ENCODE measurements at places on chromosomes 3 and 15.

DNA sequence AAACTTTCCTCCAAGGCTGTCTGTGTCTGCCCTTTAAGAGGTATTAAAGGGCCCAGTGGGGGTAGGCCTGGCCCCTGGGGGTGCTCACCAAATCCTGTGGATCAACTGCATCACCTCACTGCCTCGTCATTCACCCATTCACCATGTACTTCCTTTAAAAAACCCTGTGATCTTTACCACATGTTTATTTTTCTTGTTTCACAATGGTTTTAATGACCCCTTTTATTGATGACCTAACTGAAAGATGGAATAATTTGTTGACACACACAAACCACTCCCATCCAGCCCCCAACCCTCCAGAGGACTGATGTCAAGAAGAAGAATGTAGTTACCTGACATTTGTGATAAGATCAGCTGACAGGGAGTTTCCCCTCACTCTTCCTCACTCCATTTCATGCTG, 40.8 kb downstream of the KCNAB1 start:
- DNase-seq = peak; percentile 82

- DNase-seq = peak; percentile 55
Observed at GRCh38 chr15:64686130-64686735, 89.2 kb downstream of the RBPMS2 start.

- DNase-seq = no peak
Observed at GRCh38 chr3:107858876-107859275, 232.0 kb downstream of the CD47 start.

DNA sequence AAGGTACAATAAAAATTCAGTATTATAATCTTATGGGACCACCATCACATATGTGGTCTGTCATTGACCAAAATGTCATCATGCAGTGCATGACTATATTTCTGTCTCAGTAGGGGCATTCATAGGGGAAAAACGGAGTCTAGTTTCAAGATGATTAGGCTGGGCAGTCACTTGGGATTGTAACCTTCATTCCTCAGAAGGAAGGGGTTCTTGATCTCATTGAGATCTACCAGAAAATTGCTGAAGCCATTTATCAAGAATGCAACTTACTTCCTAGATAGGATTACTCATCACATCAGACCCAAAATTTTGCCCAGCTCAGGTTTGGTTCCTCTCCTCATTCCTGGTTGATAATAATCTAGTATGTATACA, 37.3 kb downstream of the BTD start:
- no peak for DNase-seq

DNA sequence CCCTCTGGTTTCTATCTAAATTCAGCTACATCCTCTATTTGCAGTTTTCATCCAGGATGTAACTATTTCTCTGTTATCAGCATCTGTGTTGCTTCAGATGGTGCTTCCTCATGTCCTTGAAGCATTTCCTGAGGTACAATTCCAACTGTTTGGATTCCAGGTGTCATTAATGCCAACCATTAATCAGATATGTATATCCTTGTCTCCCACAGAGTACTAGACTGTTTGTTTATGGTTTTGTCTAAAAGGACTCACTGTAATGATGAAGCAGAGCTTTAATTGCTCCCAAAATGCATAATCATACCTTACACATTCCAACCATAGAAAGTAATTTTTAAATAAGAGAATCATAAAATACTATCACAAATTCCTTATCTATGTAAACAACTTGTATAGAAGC, 288.5 kb upstream of the MME start:
- DNase-seq = no peak

GRCh38 chr3:27500035-27500434, 15.9 kb upstream of the SLC4A7 start:
- no peak for DNase-seq

- no peak for DNase-seq
Observed at GRCh38 chr3:41521010-41521655, 321.8 kb downstream of the CTNNB1 start.

DNA sequence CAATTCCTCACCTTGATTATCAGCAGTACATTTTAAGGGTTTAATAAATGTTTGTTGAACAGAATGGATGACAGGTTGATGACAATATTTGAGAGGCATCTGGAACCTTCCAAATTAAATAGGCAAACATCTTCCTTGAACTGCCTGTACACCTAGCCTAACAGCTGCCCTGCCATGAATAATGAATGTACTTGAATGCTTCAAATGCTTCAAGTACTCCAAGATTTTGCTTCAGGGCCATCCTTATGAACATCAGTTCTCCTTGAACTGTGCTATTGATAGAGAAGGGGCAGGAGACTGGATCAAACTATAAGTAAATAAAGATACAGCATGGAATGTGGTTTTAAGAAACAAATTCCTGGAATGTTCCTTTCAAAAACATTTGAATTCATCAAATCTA, 136.8 kb downstream of the CHST2 start:
- DNase-seq = no peak

DNA sequence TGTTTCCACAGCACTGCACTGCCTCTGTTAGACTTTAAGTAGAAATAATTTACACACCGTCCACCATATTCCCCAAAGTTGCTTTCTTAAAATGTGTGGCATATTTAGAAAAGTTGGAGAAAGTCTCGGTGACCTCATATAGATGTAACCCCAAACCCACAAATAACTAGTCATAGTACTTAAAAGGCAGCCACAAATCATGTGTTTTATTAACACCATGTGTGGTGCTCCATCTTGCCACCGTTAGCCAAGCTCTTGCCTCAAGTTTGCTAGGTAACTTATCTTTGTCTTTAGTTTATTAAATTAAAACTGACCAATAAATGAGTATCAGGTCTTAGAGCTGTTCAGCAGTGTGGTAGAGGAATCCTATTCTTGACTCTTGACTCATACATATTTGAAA, 257.9 kb downstream of the UBE2E2 start:
- no peak for DNase-seq

GRCh38 chr15:40843885-40844695, at the start of gene SPINT1:
SPINT1 (plus strand) TSS chr15:40844048; CDS start chr15:40844555, 507 bp downstream.
- DNase-seq = peak; percentile 44

GRCh38 chr3:42886294-42886822, 10.7 kb upstream of the CYP8B1 start:
- no peak for DNase-seq

GRCh38 chr3:55894605-55895004, 407.5 kb upstream of the WNT5A start:
- DNase-seq = no peak

DNA sequence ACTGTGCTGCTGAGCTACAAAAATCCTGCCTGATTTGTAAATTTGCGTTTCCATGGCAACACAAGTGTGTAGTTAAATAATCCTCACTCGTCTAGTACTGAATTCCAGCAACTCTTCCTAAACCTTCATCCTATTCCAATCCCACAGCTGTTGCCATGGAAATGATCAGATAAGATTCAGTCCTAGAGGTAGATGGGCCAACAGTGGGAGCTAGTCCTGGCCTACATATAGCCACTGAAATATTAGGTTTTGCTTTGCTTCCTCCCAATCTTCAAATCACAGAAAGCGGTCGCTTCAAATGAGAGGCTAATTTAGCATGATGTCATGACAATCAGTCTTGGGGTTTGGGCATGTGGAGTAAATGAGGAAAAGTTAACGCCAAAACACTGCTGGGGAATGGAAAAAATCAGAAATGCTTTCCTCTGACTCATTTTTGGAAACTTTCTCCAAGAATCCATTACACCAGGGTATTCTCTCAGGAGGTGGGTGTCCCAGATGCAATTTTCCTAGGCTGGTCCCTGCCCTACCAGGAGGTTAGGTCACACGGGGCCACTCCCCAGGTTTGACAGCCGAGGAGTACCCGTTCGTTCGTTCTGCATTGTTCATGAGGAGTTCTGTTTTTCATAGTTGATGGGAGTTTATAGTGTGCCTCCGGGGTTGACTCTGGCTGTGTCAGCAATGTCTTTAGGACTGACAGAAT, 159.2 kb upstream of the SLCO3A1 start:
- no peak for DNase-seq

GRCh38 chr3:30107531-30107930, 498.9 kb upstream of the TGFBR2 start:
- DNase-seq = no peak

DNA sequence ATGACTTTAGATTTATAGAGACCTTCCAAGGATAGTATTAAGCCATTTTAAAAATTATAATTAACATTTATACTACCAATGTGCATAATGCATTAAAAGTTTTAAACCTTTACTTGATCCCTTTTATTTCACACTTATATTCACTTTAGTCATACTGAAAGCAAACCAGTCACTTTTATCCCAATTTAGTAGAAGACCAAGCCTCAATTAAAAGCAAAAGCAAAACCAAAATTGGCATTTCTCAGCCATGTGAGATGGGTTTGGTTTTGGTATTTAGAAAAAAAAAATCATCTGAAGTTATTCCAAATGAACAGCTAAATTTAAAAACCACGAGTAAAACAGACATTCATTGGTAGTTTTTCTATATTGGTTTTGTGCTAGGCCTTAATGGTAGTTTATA, 249.4 kb downstream of the LPP start:
- no peak for DNase-seq

- DNase-seq = no peak
Observed at GRCh38 chr3:49153349-49153912, 12.7 kb downstream of the CCDC71 start.

GRCh38 chr3:169945313-169945712, 21.3 kb upstream of the SEC62 start:
- no peak for DNase-seq

- no peak for DNase-seq
Observed at GRCh38 chr15:40501487-40501886, 30.7 kb downstream of the CHST14 start.

- DNase-seq = no peak
Observed at GRCh38 chr3:56229311-56229710, 239.0 kb downstream of the ERC2 start.

DNA sequence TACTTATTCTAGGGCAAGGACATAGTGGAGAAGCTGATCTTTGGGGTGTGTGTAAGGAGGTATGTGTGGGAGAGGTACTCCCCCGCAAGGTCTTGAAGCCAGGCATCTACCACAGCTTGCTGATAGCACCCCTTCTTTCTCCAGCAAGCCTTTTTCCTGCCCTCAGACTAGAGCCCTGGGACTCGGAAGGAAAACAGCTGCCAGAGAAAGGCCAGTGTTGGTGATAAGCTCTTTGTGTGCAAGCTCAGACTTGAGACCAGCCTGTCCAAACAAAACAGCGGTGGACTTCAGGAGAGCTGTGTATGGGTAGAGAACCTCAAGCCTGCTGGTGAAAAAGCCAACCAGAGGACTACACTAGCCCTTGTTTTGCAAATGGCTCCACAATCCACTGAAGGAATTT, 1028.6 kb downstream of the MCTP2 start:
- no peak for DNase-seq

DNA sequence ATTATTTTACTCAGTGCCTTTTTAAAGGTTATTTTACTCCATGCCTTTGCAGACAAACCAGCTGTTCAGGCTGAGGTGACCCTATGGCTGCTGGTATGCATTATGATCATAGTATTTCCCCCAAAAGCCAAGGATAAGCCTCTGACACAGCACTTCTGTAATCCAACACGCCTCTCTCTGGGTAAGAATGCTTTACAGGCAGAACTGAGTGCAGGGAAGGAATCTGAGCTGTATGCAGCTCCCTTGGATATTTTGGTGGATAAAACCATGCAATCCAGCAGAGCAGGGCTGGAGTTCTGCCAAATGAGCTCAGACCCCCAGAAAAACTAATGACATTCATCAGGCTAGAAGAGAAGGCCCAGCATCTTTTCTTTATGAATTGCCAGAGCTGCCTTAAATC, 11.7 kb upstream of the MAP1A start:
- no peak for DNase-seq

- DNase-seq = no peak
Observed at GRCh38 chr3:144109944-144110343, 138.3 kb downstream of the DIPK2A start.

GRCh38 chr3:182711853-182712252, 81.5 kb upstream of the ATP11B start:
- no peak for DNase-seq

DNA sequence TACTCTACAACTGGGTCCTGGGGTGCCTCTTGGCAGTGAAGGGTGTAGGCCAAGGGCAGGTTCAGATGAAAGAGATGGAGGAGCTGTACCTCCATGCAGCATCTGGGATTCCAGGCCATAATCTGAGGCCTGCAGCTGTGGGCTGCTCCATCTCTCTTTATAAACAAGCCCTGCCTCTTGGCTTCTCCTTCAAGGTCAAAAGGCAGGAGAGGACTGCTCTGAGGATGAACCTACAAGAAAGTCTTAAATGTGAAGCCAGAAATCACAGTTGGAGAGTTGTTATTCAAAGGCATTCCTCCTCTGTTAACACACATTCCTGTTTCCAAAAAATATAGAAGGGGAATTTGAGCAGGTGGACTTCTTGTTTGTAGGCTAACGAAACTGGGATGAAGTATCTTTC, 355.5 kb downstream of the NTRK3 start:
- DNase-seq = no peak

DNA sequence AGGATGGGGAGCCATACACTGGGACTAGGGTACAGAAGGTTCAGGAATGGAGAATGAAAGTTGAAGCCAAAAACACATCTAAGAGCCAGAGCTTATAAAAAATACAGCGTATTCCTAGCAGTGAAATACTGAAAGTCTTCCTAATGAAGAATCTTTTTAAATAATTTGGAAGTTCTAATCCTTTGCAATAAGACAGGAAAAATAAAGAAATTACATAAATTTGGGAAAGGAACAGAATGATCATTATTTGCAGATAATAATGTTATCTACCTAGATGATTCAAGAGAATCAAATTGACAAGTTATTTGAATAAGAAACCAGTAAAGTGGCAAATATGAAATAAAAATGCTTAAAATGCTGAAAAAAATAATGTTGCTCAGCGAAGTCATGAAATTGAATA, 32.3 kb upstream of the NR2F2 start:
- DNase-seq = no peak

All from NCI-H2081 (cell line).